ENCODE measurements at places on chromosomes 6 and 20. TPM values are rescaled to one million over a fixed set of nuclear protein-coding genes. Genes with fewer than 3 reads are reported as not detected.

- peaks cover 15% of the 10 kb centered on the region for H3K27me3 ChIP-seq
- H3K4me3 ChIP-seq = no peak overlapping the region
- no peaks in the 10 kb centered on the region for H3K4me1 ChIP-seq
- no peak for DNase-seq
- H3K27ac ChIP-seq = no peak overlapping the region
- no peaks in the 10 kb centered on the region for H3K36me3 ChIP-seq
Observed at GRCh38 chr6:170181338-170181690, 109.6 kb downstream of the DLL1 start.

DNA sequence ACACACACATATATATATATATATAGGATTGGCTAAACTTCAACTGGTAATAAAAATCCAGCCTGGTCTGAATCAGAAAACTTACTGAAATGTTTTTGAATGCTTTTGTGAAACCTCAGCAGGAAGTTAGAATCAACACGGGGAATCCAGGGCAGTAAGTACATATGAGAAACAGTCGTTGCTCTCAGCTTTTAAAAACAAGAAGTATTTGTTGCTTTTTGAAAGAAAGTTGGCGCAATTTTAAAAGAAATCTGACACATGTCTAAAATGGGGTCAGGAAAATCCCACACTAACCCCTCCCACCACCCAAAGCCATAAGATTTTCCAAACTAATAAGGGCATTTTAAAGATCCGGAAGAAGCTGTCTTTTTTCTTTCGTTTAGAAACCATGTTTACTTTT lies 11.5 kb upstream of the CCDC170 start:
- peak overlapping the region; percentile 95 for H3K27ac ChIP-seq
- no peak for DNase-seq
- H3K4me1 ChIP-seq = peaks cover 2% of the 10 kb centered on the region
- H3K36me3 ChIP-seq = no peaks in the 10 kb centered on the region
- no peaks in the 10 kb centered on the region for H3K27me3 ChIP-seq

- H3K36me3 ChIP-seq = no peaks in the 10 kb centered on the region
- H3K4me3 ChIP-seq = no peak overlapping the region
- H3K27me3 ChIP-seq = no peaks in the 10 kb centered on the region
- no peaks in the 10 kb centered on the region for H3K4me1 ChIP-seq
Observed at GRCh38 chr6:168999392-168999791, 254.3 kb downstream of the THBS2 start.

CRIP3 gene
- 2.9 TPM for total RNA-seq

CTAGE9 gene
- not detected for total RNA-seq

- no peak overlapping the region for H3K27ac ChIP-seq
- no peaks in the 10 kb centered on the region for H3K27me3 ChIP-seq
- no peak for DNase-seq
- H3K36me3 ChIP-seq = peaks cover 4% of the 10 kb centered on the region
- H3K4me3 ChIP-seq = no peak overlapping the region
Observed at GRCh38 chr6:109526905-109527628, 44.0 kb upstream of the ZBTB24 start.

DNA sequence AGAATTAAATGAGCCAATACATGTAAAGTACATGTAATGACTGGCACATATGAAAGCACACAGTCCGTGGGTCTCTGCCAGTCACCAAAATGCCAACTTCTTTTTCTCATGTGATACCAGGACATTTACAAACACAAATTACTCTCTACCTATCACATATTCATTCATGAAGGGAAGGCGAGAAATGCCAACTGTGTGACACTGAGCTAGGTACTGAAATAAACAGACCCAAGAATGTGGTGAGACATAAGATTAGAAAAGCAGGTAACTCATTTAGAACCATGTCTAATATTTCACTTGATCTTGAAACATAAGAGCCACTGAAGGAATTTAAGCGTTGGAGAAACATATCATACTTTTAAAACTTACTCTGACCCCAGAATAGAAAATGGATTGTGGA lies 41.4 kb downstream of the HBS1L start:
- peaks cover 3% of the 10 kb centered on the region for H3K36me3 ChIP-seq
- no peak overlapping the region for H3K27ac ChIP-seq
- DNase-seq = no peak
- H3K4me3 ChIP-seq = no peak overlapping the region
- no peaks in the 10 kb centered on the region for H3K27me3 ChIP-seq

DNA sequence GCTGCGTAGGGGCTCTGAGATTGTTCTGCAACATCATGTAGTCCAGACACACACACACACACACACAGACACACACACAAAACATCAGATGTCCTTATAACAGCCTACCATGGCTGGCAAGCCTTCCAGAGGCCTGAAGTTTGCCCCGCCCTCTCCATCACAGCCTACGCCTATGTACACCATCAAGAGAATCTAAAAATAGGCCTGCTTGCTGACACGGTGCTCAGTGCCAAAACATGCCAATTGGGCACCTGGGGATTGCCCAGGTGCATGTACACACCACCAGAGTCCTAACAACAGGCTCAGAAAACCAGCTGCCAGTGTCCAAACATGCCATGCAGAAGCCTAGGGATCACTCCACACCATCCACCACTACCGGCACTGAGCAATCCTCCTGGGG lies 391.7 kb upstream of the SPTLC3 start:
- DNase-seq = no peak
- H3K4me1 ChIP-seq = no peaks in the 10 kb centered on the region
- no peak overlapping the region for H3K4me3 ChIP-seq
- H3K27ac ChIP-seq = no peak overlapping the region
- H3K36me3 ChIP-seq = no peaks in the 10 kb centered on the region

DNA sequence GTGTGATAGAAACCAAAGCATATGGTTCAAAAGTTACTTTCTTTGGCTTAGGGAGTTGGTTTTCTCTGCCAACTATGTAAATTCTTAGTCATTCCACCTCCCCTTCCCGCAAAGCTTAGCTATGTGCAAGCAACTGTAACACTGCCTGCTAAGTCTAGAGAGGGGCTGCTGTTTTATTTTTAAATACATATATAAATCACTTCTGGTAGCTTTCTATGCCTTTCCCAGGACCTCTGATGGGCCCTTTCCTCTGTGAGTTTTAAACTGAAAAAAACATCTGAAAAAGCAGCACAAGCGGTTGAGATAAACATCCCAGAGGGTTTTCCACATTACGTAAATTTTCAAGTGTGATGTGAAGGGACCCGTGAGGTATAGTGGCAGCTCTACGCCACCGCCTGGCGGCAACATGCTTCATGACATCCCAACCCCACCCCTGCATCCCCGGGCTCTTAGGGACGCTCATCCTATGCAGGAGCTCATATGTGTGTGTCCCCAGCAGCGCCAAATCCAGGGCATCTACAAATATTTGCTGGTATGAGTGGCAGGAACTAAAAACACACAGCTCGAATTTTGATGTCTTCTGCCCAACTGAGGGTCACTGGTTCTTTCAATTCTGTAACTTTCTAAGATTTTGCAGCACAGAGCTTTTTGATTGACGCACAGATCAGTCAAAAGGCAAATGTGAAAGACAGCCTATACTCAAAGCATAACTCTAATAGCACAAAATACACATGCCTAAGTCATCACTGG lies 12.7 kb downstream of the SAYSD1 start:
- H3K4me1 ChIP-seq = no peaks in the 10 kb centered on the region
- H3K36me3 ChIP-seq = peaks cover 12% of the 10 kb centered on the region
- peaks cover 9% of the 10 kb centered on the region for H3K27me3 ChIP-seq
- DNase-seq = peak; percentile 49
- no peak overlapping the region for H3K4me3 ChIP-seq

DNA sequence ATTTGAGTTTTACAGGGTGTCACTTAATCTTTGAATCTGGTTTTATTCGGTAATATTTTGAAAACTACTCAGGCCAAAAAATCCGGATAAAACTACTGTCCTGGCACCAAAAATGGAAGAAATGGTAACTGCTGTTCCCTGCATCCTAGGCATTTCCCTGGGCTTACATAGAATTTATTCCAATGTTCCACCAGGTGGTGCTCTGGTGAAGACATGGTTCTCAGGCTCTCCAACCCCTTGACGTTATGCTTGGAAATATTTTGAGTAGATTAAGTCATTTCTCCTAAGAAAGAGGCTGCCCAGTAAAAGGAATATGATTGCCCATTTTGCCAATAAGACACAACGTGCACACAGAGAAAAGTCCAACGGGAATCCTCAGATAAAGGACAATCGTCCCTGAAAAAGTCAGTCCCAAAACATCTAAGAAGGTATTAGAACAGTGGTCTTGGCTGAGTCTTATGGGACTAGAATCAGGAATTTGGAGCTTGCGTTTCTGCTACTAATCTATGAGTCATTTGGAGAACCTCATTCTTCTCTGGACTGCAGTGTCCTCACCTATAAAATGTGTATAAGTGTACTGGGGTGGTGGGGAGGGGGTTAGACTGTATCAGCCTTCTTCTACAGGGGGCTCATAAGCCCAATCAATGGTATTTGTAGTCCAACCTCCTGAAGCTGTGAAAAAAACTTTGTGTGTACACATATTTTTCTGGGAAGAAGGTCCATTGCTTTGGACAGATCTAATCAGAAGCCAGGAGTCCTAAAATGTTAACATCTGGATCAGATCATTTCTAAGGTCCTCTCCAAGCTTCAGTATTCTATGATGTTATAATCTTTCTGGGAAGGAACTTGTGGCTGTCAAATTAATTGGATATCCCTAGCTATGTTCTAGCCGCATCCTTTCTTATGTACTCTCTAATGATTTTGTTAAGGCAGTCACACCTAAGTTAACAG lies 131.0 kb upstream of the BMP2 start:
- peaks cover 24% of the 10 kb centered on the region for H3K4me1 ChIP-seq
- no peak overlapping the region for H3K27ac ChIP-seq
- H3K4me3 ChIP-seq = no peak overlapping the region
- no peak for DNase-seq

GRCh38 chr6:20124545-20124944 lies 87.7 kb downstream of the MBOAT1 start:
- no peak overlapping the region for H3K27ac ChIP-seq
- peaks cover 34% of the 10 kb centered on the region for H3K4me1 ChIP-seq
- H3K4me3 ChIP-seq = no peak overlapping the region
- no peaks in the 10 kb centered on the region for H3K27me3 ChIP-seq
- H3K36me3 ChIP-seq = peaks cover 17% of the 10 kb centered on the region

DNA sequence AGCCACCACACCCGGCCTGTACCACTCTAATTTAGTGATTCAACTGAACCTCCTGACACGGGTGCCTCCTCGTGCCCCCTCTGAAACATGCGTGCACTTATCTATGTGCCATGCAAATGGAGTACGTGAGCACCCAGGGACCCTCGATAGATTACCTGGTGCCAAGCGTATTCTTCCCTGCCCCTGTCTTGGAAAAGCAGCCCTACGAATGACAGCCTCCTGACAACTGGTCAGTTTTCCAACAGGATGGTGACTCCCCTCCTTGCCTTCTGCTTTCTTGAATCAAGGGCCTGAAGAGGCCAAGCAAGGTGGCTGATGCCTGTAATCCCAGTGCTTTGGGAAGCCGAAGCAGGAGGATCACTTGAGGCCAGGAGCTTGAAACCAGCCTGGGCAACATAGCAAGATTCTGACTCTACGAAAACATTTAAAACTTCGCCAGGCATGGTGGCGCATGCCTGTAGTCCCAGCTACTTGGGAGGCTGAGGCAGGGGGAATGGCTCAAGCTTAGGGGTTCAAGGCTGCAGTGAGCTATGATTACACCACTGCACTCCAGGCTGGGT lies 25.4 kb upstream of the SYNJ2 start:
- no peaks in the 10 kb centered on the region for H3K4me1 ChIP-seq
- peaks cover 6% of the 10 kb centered on the region for H3K36me3 ChIP-seq
- no peak for DNase-seq
- no peak overlapping the region for H3K4me3 ChIP-seq
- no peaks in the 10 kb centered on the region for H3K27me3 ChIP-seq

FAM83D gene
- 11.5 TPM for total RNA-seq

GRCh38 chr6:40791004-40791403 lies 203.8 kb upstream of the LRFN2 start:
- H3K27ac ChIP-seq = no peak overlapping the region
- H3K36me3 ChIP-seq = no peaks in the 10 kb centered on the region
- H3K4me1 ChIP-seq = peaks cover 11% of the 10 kb centered on the region
- peaks cover 52% of the 10 kb centered on the region for H3K27me3 ChIP-seq
- no peak for DNase-seq

DNA sequence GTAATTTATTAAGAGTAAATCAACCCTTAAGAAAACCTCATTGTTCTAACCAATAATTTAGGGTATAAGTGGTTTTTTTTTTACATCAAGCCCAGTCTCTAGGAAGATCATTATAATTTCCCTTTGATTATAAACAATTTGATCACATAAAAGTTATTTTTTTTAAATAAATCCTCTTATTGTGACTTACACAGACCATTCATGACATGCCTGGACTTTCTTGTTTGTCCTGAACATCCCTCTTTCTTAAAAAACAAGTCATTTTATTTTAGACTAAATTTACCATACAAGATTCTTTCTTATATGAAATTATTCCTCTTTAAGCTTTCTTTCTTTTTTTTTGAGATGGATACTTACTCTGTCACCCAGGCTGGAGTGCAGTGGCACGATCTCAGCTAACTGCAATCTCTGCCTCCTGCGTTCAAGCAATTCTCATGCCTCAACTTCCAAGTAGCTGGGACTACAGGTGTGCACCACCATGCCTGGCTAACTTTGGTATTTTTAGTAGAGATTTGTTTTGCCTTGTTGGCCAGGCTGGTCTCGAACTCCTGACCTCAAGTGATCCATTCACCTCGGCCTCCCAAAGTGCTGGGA lies 53.6 kb upstream of the AGPAT4 start:
- DNase-seq = no peak
- H3K27ac ChIP-seq = no peak overlapping the region
- H3K4me1 ChIP-seq = no peaks in the 10 kb centered on the region
- peaks cover 2% of the 10 kb centered on the region for H3K36me3 ChIP-seq
- no peak overlapping the region for H3K4me3 ChIP-seq

- no peak overlapping the region for H3K27ac ChIP-seq
- no peaks in the 10 kb centered on the region for H3K27me3 ChIP-seq
- no peak overlapping the region for H3K4me3 ChIP-seq
- no peak for DNase-seq
Observed at GRCh38 chr6:75266716-75267291, 17.8 kb downstream of the TMEM30A start.

DNA sequence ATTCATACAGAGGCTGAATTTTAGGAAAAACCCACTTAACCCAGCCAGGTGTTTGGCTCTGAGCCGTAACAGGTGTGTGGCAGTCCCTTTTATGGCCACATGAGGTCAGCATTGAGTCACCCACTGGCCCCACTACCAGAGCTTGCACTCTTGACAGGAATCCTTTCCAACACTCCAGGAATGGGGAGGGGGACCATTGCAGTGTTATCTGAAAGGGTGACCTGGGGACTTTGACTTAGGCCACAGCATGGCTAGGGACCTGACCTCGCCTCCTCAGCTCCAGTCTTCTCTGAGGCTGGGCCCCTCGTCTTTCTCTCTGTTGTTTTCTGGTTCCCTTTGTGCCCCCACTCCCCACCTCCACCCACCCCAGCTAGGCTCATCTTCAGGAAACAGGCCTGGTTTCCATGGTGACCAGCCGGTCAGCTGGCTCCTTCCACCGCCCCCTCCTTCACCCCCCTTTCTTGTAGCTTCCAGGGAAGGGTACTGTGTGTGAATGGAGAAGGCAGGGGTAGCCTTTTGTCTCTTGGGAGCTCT lies 2.1 kb upstream of the TMEM151B start:
- no peak overlapping the region for H3K27ac ChIP-seq
- no peak overlapping the region for H3K4me3 ChIP-seq
- no peaks in the 10 kb centered on the region for H3K36me3 ChIP-seq
- peaks cover 23% of the 10 kb centered on the region for H3K4me1 ChIP-seq
- H3K27me3 ChIP-seq = peaks cover 55% of the 10 kb centered on the region

Measured in mesothelial cell of epicardium (in vitro differentiated cells).